Right cardiac atrium (tissue), 5 donors: ENCODE measurements at places on chromosomes 7 and 10. TPM values are rescaled to one million over a fixed set of nuclear protein-coding genes. Genes with fewer than 3 reads are reported as not detected.

DNA sequence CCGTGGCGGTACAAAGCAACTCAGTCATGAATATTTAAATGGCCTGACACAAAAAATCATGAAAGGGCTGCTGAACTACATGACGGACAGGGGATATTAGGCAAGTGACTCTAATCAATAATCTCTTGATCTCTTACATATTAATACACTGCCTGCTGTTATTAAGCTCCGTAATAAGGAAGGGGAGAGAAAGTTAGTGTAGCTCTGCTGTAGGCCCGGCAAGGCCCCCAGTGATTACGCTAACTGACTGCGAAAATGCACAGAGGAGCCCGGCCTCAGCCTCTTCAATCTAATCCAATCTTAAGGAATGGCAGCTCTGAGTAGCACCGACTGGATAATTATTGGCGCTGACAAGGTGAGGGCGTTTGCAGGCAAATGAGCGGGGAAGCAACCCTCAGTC lies 583.5 kb upstream of the MKI67 start:
- DNase-seq: no peak

GRCh38 chr10:100297242-100297641 lies 10.8 kb upstream of the BLOC1S2 start:
- DNase-seq: no peak

- no peak for DNase-seq
Observed at GRCh38 chr10:126137562-126138221, 241.3 kb downstream of the FANK1 start.

- DNase-seq: no peak
Observed at GRCh38 chr10:14686356-14686755, 88.3 kb downstream of the FAM107B start.

- no peak for DNase-seq
Observed at GRCh38 chr10:10394933-10395658, 622.6 kb upstream of the CELF2 start.

GRCh38 chr7:139886206-139886605 lies 57.1 kb downstream of the TBXAS1 start:
- no peak for DNase-seq

TMEM236 gene
- polyA plus RNA-seq: 0.27 TPM

MICU1 gene
- polyA plus RNA-seq: 35.3 TPM

GRCh38 chr10:132274986-132275385 lies 32.8 kb downstream of the STK32C start:
- DNase-seq: peak; percentile 32
